AG09319 (cell line): ENCODE measurements at places on chromosomes 11 and 22.

- no peak for DNase-seq
These were observed 29.2 kb downstream of the INCENP start for GRCh38 chr11:62153087-62153395.

DNA sequence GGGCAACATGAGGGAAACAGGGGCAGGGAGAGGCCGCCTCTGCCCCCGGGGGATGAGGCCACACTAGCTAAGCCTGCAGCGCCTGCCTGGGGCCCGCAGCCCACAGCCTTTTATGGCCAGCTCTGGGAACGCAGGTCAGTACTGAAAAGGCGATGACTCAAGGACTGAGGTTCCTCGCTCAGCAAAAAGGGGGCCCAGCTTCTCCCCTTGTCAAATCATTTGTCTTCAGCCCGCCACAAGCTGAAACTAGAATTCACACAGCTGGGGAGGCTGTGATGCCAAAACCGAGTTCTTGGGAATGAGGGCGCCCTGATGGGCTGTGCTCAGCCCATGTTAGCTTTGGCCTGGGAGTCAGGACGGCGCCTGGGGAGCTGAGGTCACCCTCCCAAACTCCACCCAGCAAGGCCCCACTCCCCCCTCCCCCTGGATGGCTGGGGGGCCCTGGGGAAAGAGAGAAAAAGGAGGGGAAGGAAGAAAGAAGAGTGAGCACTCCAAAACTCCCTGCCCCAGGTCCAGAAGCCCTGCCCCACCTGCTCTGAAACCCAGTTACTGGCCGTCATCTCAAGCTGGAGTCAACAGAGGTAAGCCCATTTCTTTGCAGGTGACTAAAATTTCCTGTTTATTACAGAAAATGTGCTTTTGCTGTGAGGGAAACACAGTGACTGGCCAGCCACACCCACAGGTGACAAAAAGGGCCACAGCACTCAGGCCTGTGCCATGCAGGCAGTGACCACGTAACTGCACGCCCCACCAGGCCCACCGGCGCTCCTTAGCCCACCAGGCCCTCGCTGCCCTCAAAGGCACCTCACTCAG, 13.7 kb downstream of the EHD1 start:
- no peak for DNase-seq

DNA sequence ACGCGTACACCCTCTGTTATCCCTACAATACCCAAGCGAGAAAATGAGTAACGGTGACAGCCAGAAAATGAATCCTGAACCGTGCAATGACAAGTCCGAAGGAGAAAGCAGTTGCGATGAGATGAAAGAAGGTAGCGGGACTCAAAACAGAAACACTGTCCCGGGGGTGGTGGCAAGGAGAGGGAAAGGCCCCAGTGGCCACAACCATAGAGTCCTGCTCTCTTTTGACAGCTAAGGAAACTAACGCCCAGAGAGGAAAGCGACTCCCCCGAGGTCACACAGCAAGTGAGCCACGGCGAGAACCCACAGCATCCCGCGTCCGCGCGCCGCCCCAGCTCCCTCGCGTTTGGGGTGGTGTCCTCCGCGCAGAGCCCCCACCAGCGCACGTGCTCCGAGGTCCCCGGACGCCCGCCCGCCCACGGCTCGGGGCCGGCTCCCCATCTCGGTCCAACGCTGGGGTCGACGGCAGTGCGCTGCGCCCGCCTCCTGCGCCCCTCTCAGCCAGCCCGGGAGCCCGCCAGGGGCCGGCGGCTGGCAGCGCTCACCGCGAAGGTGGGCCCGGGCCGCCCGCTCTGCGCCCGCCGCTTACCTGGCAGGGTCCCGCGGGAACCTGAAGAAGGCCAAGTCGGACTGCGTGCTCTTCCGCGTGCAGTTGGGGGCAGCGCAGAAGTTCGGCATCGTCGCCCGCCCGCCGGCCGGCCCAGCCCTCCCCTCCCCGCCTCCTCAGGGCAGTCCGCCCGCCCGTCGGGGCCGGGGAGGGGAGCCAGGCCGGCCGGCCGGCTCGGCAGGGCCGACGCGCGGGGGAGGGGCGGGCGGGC, 564 bp downstream of the THAP12 start:
- no peak for DNase-seq

DNA sequence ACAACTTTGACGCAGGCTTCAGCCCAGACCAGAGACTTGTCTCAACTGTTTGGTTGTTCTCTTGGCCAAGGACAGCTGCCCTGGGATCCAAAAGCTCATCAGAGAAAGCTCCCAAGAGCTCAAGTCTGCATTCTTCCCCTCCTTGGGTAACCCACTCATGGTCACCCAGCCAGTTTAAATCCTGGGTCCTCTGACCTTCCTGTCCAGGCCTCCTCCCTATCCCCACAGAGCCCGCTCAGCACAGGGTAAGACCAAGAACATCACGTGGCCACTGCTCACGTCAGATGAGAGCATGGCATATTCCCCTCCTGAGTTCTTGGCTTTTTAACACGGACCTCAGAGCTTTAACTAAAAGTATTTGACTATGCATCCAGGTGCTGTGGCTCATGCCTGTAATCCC, 25.8 kb downstream of the TSKU start:
- no peak for DNase-seq

GRCh38 chr11:2827256-2827655, 58.3 kb downstream of the CDKN1C start:
- DNase-seq: no peak
